Muscle of back (tissue), 13 donors: ENCODE measurements at places on chromosomes 3 and 15. TPM values are rescaled to one million over a fixed set of nuclear protein-coding genes. Genes with fewer than 3 reads are reported as not detected.

The TRIM59 gene
- polyA plus RNA-seq = 6.7 TPM

The DGKG gene
- 2.4 TPM for polyA plus RNA-seq

The AEN gene
- 5.1 TPM for polyA plus RNA-seq

The SPTSSB gene
- polyA plus RNA-seq = 0.93 TPM

- peak; percentile 60 for DNase-seq
Observed at GRCh38 chr3:114608293-114608692, 314.5 kb downstream of the TIGIT start.

DNA sequence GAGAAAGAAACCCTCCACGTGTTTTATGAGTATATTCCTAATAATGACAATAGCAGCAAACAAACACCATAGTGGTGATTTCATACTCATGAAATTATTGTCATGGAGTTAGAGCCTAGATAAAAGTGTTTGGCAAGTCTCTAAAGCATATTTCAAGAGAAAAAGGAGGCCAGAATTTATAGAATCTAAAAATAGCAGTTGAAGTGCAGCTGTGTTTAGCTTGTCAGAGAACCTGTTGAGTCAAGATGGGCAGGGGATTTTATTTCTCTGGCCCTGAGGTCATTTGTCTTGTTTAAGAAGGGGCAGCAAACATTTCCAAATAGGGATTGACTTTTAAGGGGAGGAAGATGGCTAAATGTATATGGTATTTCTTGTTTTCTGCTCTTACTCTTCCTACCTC is 279.6 kb upstream of the CTDSPL start:
- no peak for DNase-seq

DNA sequence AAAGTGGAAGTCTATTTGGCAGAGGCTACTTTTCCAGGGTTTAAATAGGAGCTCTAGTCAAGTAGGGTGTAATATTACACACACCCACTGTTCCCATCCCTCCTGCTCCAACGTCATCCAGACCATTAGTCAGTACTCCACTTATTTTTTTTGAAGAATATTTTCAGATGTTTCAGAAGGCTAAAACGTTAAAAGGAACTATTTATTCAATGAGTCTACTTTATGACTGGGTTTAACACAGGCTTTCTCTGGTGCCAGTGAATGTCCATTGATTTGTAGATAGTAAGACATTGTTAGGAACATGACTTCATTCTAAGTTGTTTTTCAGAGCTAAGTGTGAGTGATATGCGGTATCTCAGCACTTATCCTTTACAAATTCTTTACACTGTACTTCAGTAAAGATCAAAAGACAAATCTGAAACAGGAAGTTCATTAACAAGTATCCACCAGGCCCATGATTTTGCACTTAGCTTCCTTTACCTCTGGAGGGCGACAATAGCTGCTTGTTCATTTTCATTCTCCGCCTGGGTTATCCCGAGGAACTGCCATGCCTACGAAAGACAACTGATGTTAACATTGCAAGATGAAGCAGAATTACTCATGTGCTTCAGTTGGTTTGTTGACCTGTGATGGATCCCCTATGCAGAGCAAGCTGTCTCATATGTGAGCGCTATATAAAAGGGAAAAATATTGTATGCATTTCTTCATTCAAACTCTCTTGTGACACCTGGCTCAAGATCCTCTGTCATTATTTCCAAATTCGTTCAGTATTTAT is 158.7 kb downstream of the USP13 start:
- peak; percentile 61 for DNase-seq

DNA sequence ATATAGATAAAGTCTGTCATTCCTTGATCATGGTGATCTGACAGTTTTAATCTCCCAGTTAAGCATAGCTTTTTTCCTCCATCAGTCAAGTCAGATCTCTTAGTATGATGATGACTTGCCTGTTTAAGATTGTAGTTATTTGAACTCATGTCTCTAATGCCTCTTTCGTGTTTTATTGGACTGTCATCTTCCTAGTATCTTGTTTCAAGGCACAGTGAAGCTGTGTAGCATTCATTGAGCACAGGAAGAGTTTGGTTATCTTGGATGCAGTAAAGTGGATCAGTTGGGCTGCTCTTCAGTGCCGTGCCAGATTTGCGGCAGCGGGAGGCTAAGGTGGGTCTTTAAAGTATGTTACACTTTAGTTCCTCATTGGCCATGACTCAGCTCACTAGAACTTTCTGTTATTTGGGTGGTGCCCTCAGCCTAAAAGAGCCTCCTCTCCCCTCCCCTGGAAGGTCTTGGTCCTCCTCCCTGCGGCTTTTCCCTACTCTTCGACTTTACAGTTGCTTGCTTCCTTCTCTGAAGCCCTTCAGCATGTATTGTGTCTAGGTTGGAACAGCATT is 45.7 kb upstream of the SKOR1 start:
- no peak for DNase-seq

DNA sequence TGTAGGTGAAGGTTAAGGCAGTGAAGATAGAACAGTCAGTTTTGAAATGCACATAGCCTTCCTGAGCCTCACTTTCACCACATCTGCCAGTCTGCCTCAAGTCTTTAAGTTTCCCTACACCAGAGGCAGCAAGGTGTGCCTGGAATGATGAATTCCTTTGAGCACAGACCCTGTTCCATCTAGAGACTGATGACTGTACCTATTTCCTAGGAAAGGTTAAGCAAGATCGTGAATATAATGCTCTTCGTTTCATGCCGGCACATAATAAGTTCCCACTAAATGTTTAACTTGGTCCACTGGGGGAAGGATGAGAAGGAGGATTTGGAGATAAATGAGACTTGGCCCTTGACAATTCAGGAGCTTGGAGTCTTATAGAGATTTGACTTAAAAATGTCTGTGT is 141.9 kb downstream of the LPP start:
- DNase-seq = no peak

DNA sequence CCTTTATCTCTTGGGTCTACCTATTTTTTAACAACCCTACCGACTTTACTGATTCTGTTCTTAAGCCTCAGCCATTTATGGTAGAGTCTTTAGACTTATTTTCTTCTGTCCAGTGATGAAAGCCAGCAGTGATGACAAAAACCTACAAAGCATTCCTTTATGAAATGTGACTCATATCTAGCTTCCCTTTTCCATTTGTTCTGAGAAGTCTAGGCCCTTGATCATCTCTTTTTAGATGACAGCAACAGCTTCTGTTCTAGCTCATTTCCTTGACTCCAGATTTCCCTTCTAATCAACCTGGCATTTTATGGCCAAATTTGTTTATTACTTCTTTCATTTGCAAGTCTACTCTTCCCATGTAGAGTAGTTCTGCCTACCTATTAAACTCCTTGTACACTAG is 36.1 kb downstream of the CFAP44 start:
- DNase-seq = peak; percentile 5

DNA sequence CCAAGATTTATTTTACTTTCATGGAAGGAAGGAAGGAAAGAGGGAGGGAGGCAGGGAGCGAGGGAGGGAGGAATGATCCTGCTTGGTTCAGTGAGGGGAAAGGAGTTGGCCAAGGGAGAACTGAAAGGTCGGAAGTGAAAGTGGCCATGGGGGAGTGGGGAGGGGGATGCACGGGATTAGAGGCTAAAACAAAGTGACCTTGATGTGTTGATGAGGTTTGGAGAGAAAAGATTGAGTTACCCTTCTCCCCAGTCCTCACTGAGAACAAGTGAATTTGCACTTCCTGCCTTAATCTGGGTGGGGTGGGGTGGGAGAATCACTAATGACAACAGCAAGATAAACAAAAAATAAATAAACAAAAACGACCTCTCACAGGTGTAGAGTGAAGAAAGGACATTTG is 212.0 kb upstream of the TLE3 start:
- no peak for DNase-seq

- no peak for DNase-seq
Observed at GRCh38 chr3:150327678-150328653, 80.1 kb upstream of the TSC22D2 start.

- DNase-seq = peak; percentile 73
Observed at GRCh38 chr3:37543666-37544065, 318.0 kb upstream of the CTDSPL start.

DNA sequence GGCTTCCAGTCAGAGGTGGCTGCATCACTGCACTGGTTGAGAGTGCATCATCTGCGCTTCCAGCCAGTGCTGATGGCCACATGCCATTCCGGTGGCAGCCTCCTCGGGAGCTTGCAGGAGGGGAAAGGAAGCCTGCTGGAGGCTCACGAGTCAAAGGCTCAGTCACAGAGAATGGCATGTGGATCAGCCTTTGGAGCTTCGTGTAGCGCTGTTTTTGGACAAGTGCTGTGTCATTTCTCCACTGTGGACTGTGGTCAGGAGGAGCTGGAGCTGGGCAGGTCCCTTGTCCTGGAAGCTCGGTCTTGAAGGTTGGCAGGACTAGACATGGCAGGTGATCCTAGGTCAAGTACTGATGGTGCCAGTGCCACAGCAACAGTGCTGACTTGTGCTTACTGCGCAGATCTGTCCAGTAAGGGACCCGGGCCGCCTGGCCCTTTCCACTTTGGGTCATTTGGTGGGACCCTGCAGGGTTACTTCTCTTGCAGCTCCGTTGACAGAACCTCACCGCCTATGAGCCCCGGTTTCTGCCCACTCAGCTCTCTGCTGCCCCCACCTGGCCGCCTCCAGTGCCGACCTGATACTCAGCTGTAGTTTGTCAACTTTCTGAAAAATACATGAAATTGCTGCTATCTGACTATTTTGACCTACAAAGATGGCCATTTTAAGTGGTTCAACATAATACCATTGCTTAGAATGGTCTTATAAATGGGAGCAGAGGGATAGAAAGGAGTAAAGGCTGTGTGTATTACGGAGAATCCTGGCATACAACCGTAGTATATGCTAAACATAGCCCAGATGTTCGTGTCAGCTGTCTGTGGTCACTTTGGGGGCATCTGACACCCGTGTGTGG is 27.6 kb upstream of the TRPM1 start:
- DNase-seq = peak; percentile 47

GRCh38 chr15:33154351-33155166 is 40.0 kb downstream of the FMN1 start:
- DNase-seq = peak; percentile 39

DNA sequence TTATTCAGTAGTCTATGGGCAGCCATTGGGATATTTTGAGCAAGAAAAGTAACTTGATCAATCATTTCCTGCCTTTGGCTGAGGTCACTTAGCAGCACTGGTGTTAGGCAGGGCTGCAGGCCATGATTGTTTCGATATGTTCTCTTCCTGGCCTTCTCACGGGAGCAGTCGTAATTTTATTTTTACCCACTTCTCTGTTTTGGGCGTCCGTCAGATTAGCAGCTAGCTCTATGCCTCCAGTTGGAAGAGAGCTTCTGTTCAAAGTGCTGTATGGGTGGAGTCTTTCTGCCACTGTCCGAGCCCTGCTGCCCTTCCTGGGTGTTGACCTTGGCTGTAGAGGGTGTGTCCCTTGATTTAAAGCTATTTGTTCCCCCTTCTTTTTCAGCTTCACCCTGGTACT is 123.4 kb upstream of the ROPN1 start:
- DNase-seq = no peak

DNA sequence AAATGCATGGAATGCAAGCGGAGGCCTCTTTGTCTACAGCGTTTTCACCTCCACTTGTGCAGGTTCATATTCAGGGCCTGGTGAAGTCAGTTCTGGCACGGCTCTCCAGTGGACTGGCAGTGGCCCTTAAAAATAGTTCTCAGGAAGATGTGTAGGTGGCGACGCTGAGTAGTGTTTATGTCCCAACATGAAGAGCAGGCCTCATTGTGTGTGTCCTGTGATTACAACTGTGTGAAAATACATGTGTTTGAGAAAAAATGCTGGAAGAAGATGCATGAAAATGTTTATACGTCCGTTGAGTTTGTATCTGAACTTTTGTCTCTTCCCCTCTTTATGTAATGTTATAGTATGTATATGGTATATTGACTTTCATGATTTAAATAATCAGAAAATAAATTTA is 7.2 kb downstream of the LIPC start:
- peak; percentile 59 for DNase-seq

DNA sequence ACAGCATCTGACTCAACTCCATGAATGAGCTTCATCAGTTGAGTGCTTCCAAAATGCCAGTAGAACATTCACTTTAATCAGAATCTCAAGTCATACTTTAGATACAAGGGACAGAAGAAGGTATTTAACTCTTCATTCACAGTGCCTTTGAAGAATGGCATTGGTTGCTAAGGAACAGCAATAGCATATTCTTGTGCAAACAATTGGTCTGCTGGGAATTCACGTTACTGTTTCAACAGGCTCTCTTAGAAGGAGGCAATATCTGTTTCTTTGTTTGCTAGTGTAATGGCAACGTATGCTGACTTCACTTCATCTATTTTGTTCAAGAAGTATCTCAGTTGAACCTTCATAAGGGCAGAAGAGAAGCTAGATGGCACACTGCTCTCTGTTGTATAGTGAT is 113.9 kb downstream of the TMEM108 start:
- no peak for DNase-seq

DNA sequence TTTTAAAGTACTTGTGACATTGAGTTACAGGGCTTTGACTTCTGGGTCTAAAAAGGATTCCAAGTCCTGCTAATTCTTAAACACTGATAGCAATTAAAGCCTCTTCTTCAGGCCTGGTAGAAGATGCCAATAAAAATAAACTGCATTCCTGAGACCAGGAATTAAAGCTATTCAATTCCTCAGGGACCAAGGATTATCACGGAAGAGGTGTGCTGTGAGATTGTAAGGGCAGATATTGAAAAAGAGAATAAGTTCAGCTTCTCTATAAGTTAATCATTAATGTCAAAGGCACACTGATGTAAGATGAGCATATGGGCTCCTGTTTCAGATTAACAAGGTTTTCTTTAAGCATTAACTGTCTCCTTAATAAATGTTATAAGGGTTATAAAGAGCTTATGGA is 611.3 kb downstream of the SI start:
- DNase-seq = no peak

DNA sequence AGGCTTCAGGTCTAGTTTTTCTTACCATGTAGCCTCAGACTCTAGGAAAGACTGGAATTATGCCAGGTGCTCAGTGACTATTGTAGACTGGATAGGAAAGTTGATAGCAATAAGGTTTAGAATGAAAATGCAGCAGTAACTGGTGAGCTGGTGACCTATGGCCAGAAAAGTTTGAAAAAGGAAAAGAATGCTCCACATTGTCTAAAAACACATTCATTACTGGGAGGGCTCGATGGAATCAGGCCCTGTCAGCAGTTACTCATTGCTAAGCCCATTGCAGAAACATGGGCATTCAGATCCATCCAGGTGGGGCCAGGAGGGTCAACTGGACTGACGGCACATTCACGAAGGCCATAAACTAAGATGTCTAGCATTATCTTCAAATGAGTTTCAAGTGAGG is 8.7 kb upstream of the MBNL1 start:
- no peak for DNase-seq

DNA sequence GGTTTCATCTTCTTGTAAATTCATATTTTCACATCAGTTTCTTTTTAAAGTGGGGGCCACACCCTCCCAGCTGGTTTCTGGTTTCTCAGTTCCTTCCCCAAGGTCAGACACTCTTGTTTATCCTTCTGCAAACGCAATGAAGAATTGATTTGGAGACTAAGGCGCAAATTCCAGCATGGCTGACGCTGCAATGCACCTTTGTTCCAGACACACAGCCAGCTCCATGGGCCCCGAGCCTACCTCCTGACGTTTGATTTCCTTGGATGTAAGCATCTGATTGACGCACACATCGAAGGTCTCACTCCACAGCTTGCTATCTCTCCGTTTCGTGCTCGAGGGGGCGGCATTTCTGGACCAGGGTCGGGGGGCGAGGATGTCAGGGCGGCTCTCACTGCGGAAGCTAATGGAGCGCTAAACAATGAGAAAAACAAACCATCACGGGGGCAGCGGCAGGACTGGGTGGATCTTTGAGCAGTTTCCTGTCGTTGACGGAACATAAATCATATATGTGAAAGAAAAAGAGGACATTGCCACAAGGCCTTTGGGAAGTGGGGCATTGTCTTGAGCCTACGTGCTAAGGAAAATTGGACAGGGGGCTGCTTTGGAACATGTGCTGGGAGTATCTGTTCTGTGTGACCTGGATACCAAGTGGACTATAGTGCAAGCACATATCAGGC is 46.9 kb downstream of the ARHGEF3 start:
- no peak for DNase-seq
